GOT3 (cell line): ENCODE measurements at places on chromosomes 12 and 14.

GRCh38 chr12:14784471-14784870, 18.8 kb downstream of the WBP11 start:
- no peak for DNase-seq

DNA sequence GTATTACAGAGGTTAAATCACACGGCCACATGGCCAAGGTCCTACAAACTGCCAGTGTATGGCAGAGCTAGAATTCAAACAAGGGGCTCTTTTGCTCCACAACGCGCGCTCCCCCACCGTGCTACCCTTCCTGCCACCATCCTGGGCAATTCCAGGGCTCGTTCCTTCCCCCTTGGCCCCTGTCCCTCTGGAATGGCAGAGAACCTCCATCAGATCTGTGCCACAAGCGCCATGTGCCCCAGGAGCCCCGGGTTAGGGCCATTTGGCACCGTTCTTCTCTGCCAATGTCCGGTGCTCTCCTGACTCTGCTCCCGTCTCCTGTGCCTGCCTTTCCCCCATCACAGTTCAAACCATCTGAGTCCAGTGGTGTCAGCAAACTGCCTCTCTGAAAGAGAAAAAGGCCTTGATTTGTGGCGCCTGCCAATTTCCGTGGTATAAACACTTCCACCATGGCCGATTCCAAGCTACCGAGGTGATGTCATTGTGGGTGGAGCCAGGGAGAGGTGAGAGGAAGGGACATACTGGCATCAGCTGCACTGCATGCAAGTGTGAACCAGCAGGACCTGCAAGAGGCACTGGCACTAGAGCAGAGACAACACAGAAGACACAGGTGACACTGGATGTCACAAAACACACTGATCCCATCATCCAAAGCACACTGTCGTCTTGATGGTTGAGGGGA, 163.1 kb downstream of the CALM1 start:
- DNase-seq: no peak

GRCh38 chr12:64216239-64216638, 5.9 kb downstream of the KICS2 start:
- DNase-seq: no peak

DNA sequence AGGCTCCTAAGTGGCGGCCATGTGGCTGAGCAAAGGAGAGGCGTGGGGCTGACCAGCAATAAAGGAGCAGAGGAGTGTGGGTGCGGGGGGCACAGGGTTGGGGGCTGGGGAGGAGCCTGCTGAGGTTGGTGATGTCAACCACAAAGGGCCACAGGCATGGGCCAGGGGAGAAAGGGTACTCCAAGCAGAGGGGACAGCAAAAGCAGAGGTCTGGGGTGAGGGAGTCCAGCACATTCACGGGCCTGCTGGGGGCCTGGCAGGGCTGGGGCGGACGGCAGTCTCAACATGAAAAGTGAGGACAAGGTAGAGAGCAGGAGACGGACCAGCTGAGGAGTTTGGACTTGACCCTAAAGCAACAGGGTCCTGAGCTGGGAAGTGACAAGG, 81.7 kb downstream of the CHGA start:
- no peak for DNase-seq

- no peak for DNase-seq
These were observed 26.2 kb upstream of the TUNAR start for GRCh38 chr14:95850429-95850828.
